Activated T-helper 1 cell treated with anti-CD3 and anti-CD28 coated beads, Interleukin-12 subunit alpha, Interleukin-12 subunit beta, Interleukin-2, Interleukin-4 antibody, amounts not matched to agents 30 ng/mL and 10 ng/mL and 1 ng/mL, durations not matched to agents 14 hours and 24 hours and 36 hours (primary cell): ENCODE measurements at places on chromosomes 4 and X. TPM values are rescaled to one million over a fixed set of nuclear protein-coding genes. Genes with fewer than 3 reads are reported as not detected.
A peak's percentile ranks its signal among the peaks of the same experiment; 100 is the strongest.

DNA sequence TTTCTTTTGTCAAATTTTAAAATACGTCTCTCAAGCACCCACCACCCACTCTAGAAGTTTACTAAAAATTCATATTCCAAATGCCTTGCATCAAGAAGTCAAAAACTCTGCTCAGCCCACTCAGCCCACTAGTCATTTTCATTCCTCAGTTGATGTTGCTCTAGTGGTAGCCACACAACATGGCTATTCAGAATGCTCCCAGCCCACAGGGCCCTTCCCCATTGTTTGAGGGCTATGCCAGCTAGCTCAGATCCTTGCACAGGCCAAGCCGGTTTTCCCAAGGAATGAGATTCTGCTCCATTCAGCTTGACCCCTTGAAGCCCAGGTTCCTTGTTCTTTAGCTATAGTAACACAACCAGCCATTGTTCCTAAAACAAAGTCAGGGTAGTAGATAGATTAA, 297.5 kb upstream of the RASGEF1B start:
- H3K27ac ChIP-seq = no peak overlapping the region
- H3K36me3 ChIP-seq = no peaks in the 10 kb centered on the region
- peaks cover 4% of the 10 kb centered on the region for H3K27me3 ChIP-seq
- H3K4me3 ChIP-seq = no peak overlapping the region

CLTRN gene
- total RNA-seq = 0.17 TPM in 1 of 2 replicates, not detected in the other

GRCh38 chr4:17817027-17817426, 6.2 kb downstream of the NCAPG start:
- peak overlapping the region; percentile 63 for H3K27ac ChIP-seq
- peak overlapping the region; percentile 51 for H3K4me3 ChIP-seq
- H3K27me3 ChIP-seq = no peaks in the 10 kb centered on the region
- H3K36me3 ChIP-seq = peaks cover 27% of the 10 kb centered on the region
- DNase-seq = no peak

DNA sequence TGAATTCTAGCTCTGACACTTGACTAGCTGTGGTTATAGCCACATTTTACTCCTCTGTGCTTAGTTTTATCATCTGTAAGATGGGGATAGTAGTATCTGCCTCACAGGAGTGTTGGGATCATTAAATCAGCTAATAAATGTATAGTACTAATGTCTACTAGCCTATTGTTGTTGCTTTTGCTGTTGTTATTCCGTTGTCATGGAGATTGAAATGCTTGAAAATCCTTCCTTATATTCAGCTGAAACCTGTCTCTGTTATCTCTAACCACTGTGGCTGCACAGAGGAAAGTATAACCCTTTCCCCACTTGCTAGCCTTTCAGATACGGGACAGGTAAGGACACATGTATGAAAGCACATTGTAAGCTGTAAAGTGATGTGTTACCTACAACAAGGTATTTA, 33.9 kb downstream of the CLCN5 start:
- no peak for DNase-seq
- no peak overlapping the region for H3K4me3 ChIP-seq
- H3K4me1 ChIP-seq = no peaks in the 10 kb centered on the region
- H3K27me3 ChIP-seq = no peaks in the 10 kb centered on the region

GRCh38 chr4:30718021-30718542, 2.1 kb upstream of the PCDH7 start:
- peak overlapping the region; percentile 32 for H3K4me3 ChIP-seq
- DNase-seq = no peak
- H3K36me3 ChIP-seq = peaks cover 1% of the 10 kb centered on the region
- H3K27me3 ChIP-seq = peaks cover 37% of the 10 kb centered on the region
- peak overlapping the region; percentile 26 for H3K27ac ChIP-seq

GRCh38 chrX:28638775-28639174, 51.5 kb downstream of the IL1RAPL1 start:
- no peaks in the 10 kb centered on the region for H3K27me3 ChIP-seq
- no peak for DNase-seq
- H3K36me3 ChIP-seq = no peaks in the 10 kb centered on the region

DNA sequence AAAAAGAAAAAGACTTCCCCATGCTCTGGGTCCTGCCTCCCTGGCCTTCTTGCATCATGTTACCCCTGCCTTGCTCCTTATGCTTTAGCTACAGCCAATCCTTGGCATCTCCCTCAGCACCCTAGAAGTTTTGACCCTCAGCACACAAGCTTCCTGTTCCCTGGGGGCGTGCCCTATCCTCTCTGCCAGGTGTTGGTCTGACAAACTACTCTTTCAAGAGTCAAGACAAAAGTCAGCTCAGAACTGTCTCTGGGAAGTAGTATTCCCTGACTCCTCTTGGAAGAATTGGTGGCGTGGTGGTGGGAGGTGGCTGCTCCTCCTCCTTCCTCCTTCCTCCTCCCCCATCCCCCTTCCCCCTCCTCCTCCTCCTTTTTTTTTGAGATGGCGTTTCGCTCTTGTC, 41.0 kb downstream of the PRPS1 start:
- H3K27me3 ChIP-seq = no peaks in the 10 kb centered on the region
- peaks cover 1% of the 10 kb centered on the region for H3K36me3 ChIP-seq
- H3K4me1 ChIP-seq = peaks cover 18% of the 10 kb centered on the region
- H3K4me3 ChIP-seq = no peak overlapping the region

DNA sequence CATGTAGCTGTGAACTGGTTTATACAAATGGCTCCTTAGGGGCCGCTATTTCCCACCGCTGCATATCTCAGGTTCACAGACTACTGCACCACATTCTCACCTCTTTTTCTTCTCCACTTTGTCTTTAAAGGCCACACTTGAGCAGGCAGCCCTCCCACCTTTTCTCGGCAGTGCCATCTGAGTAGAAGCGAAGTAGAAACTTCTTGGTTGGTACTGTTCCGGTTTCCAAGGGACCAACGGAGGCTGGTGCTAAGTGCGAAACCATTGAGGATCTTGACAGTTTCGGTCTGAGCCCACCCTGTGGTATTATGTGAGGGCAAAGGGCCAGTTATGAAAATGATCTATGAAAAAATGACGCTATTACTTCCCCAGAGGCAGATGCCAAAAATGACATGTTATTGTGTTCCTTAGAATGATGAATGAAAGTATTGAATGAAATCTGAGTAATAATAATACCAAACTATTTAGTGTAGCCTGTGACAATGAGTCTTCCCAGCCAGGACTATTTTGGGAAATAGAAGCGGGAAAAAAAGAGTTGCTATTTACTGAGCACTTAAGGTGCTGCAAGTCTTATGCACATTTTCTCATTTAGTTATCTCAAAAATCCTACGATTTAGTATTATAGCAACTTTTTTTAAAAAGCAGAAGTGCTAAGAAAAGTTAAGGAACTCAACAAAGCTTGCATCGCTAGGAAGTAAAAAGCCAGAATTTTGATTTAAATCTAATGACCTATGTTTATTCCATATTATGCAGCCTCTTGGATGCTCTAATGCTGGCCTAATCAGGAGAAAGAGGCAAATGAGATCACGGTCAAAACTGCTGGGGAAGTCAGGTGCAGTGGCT, 29.6 kb upstream of the CHRNA9 start:
- peaks cover 11% of the 10 kb centered on the region for H3K36me3 ChIP-seq
- H3K27me3 ChIP-seq = no peaks in the 10 kb centered on the region
- H3K4me3 ChIP-seq = peak overlapping the region; percentile 61
- no peak for DNase-seq
- H3K4me1 ChIP-seq = peaks cover 80% of the 10 kb centered on the region

GPR173 gene
- total RNA-seq = not detected in 2 replicates

ATP1B4 gene
- not detected in 2 replicates for total RNA-seq

ERCC6L gene
- total RNA-seq = 7.4 and 7.5 TPM in 2 replicates

MAGEE2 gene
- not detected in 2 replicates for total RNA-seq

IQSEC2 gene
- 0.26 and 0.27 TPM in 2 replicates for total RNA-seq

HNRNPDL gene
- total RNA-seq = 498 and 514 TPM in 2 replicates

BEX1 gene
- total RNA-seq = not detected in 2 replicates

OTUD6A gene
- not detected in 2 replicates for total RNA-seq

DNA sequence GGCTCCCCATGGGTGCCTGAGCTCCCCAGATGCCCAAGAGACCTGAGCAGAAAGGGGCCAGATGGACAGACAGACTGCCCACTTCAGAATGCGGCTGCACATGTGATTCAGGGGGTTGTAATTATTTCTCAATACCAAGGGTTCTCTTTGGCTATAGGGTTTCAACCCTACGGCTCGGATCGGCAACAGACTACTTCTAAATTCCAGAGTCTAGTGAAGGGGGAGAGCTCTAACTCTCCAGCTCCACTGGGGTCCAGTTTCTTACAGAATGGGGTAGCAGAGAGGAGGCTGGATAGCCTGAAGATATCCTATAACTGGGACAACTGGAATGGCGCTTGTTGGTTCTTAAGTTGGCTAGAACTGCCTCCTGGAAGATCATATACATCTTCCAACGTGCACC, 136.3 kb downstream of the MGST2 start:
- no peak for DNase-seq
- no peaks in the 10 kb centered on the region for H3K36me3 ChIP-seq
- H3K4me3 ChIP-seq = no peak overlapping the region
- H3K27me3 ChIP-seq = peaks cover 9% of the 10 kb centered on the region

PHEX gene
- total RNA-seq = 12.8 and 14.3 TPM in 2 replicates

DNA sequence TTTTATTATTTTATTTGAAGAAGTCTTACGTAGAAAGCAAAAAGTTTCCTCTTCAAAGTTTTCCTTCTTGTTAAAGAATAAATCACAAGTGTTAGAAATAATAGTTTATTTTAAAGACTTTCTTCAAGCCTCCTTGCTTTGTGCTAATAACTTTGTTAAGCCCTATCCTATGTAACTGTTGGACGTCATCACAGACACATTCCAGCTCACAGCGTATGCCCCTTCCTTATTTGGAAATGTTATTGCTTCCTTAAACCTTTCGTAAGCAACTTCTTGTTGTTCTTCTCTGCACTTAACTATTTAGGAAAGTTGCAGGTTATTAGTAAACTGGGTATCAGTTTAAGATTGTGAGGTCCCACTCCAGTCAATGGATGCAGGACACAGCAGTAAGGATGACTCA, 7.6 kb upstream of the SRD5A3 start:
- H3K4me1 ChIP-seq = peaks cover 24% of the 10 kb centered on the region
- H3K27ac ChIP-seq = no peak overlapping the region
- DNase-seq = no peak
- peaks cover 2% of the 10 kb centered on the region for H3K36me3 ChIP-seq
- H3K27me3 ChIP-seq = no peaks in the 10 kb centered on the region

DNA sequence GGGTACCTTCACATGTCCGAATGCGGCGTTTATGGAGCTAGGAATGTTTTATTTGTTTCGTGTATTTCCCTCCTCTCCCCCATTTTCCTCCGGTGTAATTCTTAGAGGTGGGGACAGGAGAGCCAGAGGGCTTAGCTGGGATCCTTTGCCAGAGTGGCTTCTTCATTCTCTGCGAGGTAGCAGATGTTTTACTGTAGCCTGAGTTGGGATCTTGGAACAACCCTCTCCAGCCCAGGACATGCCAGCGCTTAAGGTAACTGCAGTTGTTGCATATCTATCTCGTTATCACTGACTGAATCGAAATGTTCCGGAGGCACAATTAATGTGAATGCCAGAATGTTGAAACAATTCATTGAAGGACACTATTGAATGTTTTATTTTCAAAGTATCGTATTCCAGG, 59.0 kb upstream of the DYNLT3 start:
- no peak for DNase-seq
- H3K4me1 ChIP-seq = no peaks in the 10 kb centered on the region
- H3K27me3 ChIP-seq = peaks cover 14% of the 10 kb centered on the region
- no peak overlapping the region for H3K4me3 ChIP-seq
- no peak overlapping the region for H3K27ac ChIP-seq

NCAPG gene
- total RNA-seq = 43.7 and 46.3 TPM in 2 replicates

GATB gene
- total RNA-seq = 16.1 and 20.0 TPM in 2 replicates

DNA sequence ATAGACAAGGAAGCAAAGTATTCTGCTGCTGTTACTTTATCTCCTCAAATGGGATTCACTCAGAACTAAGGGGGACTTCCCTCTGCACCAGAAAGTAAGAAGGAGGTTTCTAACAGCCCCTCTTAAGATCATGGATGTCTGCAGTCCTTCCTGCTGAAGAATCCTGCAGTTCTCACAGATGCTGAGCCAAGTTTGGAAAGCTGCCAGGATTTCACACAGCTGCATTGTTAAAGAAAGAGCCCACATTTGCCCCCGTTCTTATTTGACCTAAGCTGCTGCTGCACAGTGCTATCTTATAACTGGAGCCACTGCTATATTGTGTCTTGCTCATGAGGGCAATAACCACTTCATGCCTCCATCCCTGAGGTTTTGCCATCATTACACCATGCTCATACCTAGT, 81.1 kb downstream of the FAAH2 start:
- peaks cover 20% of the 10 kb centered on the region for H3K4me1 ChIP-seq
- no peak overlapping the region for H3K4me3 ChIP-seq
- H3K27ac ChIP-seq = no peak overlapping the region
- no peaks in the 10 kb centered on the region for H3K27me3 ChIP-seq
- peaks cover 6% of the 10 kb centered on the region for H3K36me3 ChIP-seq

TCEAL7 gene
- total RNA-seq = not detected in 2 replicates
